Right renal cortex interstitium (tissue), 3 donors: ENCODE measurements at places on chromosomes 7 and 10. TPM values are rescaled to one million over a fixed set of nuclear protein-coding genes. Genes with fewer than 3 reads are reported as not detected.

- DNase-seq = peak; percentile 39
Observed at GRCh38 chr10:93701866-93702209, 554 bp downstream of the FRA10AC1 start.

DNA sequence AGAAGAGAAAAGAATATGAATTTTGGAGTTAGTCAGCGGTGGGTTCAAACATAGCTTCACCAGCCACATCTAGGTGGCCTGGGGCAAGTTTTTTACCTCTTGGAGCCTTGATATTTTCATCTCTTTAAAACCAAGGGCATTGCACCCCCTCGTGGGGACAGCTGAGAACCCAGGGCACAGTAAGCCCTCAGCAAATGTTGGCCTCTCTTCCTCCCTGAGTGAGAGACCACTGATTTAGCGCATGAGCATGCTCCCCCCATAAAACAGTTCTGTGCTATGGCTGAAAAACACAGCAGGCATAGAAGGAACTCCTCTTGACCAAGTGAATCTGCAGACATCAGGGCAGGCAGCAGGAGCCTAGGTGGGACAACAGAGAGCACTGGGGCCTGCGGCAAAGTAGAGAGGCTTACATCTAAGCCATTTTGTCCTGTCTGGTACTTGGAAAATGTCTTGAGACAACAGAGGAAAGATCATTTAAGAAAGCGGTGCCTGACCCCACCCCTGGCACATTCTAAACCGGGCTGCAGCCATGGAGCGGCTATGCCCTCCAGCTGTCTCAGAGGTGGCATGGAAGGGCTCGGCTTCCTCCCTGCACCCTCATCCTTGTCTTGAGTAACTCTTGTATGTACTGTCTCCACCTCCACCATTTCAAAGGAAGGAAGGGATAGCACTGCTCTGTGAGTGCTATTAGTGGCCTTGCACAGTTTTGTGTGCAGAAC is 94.7 kb downstream of the ARHGAP22 start:
- DNase-seq = no peak

GRCh38 chr10:22034333-22034732 is 30.8 kb upstream of the DNAJC1 start:
- no peak for DNase-seq

- DNase-seq = no peak
Observed at GRCh38 chr7:101865031-101865430, 47.6 kb downstream of the CUX1 start.

DNA sequence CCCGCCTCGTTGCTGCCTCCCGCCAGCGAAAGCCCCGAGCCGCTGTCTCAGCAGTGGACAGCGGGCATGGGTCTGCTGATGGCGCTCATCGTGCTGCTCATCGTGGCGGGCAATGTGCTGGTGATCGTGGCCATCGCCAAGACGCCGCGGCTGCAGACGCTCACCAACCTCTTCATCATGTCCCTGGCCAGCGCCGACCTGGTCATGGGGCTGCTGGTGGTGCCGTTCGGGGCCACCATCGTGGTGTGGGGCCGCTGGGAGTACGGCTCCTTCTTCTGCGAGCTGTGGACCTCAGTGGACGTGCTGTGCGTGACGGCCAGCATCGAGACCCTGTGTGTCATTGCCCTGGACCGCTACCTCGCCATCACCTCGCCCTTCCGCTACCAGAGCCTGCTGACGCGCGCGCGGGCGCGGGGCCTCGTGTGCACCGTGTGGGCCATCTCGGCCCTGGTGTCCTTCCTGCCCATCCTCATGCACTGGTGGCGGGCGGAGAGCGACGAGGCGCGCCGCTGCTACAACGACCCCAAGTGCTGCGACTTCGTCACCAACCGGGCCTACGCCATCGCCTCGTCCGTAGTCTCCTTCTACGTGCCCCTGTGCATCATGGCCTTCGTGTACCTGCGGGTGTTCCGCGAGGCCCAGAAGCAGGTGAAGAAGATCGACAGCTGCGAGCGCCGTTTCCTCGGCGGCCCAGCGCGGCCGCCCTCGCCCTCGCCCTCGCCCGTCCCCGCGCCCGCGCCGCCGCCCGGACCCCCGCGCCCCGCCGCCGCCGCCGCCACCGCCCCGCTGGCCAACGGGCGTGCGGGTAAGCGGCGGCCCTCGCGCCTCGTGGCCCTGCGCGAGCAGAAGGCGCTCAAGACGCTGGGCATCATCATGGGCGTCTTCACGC is 825 bp downstream of the ADRB1 start:
- no peak for DNase-seq

DNA sequence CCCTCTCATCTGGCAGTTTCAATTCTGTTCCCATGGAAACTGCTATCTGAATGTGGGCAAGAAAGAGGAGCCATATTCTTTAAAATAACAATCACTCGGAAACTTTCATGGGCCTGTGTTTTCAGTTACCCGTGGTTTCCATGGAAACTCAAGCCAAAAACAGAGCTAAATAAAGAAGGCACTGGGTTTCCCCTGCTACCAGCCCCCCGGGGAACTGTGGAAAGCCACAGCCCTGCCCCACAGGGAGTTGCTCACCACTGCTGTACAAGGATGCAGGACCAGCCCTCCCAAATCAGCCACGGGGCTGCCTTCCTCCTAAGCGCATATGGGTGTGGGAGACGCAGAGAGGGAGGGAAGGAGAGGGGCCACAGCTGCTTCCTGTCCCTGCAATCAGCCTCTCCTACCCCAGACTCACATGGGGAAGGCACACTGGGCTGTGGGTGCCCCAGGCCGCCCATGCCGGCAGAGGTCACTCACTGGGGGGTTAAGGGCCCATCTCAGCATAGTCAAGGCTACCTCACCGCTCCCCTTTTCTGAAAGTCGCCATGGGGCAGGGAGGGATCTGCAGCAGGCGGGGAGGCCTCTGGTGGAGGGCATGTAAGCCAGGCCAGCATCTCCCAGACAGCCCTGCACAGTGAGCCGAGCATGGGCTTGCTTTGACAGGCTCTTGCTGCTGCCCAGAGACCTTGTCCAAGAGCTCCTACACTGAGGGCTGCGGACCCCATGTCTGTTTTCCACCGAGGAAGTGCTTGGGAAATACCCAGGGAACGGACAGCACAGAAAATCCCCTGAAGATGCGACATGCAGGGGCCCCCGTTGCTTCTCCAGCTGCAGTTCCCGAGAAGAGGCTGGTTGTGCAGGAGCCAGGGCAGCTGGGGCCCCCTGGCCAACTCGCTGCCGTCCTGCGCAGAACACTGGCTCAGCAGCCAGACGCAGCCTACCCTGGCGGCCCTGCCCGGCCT is 157.3 kb upstream of the PPP2R2D start:
- no peak for DNase-seq

GRCh38 chr7:50088463-50089129 is 4.5 kb downstream of the ZPBP start:
- DNase-seq = no peak

GRCh38 chr7:294440-295154 is 4.6 kb downstream of the FOXL3 start:
- DNase-seq = no peak

DNA sequence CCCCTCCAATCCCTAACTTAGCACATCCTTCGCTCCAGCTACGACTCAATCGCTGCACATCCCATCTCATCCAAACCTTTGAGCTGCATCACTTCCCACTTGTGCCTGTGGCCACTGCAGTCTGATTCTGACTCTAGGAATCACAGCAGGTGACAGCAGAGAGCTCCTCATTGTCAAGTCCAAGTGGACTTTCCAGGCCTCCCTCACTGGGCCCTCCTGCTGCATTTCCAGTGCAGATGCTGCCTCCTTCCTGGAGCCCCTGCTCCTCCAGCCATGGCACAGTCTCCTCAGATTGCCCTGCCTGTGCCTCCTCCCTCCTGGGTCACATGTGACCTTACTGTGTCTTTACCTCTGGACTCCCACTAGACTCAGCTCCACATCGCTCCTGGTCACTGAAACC is 157.3 kb downstream of the USP6NL start:
- no peak for DNase-seq

DNA sequence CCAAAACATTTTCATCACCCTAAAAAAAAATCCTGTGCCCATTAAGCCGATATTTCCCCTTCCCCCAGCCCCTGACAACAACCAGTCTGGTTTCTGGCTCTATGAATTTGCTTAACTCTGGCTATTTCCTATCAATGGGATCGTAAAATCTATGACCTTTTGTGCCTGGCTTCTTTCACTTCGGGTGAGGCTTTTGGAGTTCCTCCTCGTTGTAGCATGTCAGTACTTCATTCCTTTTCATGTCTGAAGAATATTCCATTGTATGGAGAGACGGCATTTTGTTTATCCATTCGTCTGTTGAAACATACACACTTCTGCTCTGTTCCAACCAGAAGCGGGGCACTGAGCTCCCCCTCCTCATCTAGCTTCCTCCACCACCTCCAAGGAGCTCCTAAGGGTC is 29.5 kb downstream of the TACC2 start:
- DNase-seq = no peak

GRCh38 chr7:20554072-20554471 is 61.4 kb upstream of the ABCB5 start:
- DNase-seq = no peak

GRCh38 chr10:115941361-115941771 is 331.6 kb downstream of the GFRA1 start:
- no peak for DNase-seq

GRCh38 chr7:27134392-27134791 is 3.8 kb upstream of the HOXA4 start:
- no peak for DNase-seq

DNA sequence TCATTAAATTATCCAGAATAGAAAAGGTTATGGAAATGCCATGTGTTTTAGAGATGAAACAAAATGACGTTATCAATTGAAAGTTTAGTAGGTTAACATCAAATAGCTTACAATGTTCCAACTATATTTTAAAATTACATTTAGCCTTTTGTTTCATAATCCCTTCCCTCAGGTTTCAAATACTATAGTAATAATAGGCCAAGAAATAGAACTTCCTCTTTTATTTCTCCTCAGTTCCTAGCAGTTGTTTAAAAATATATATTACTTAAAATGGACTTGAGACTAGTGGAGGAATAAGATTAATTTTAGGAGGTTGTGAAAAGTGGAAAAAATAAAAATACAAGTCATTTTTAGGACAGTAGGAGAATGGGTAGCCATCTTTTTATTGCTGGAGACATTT is 16.4 kb upstream of the PDSS1 start:
- DNase-seq = no peak

DNA sequence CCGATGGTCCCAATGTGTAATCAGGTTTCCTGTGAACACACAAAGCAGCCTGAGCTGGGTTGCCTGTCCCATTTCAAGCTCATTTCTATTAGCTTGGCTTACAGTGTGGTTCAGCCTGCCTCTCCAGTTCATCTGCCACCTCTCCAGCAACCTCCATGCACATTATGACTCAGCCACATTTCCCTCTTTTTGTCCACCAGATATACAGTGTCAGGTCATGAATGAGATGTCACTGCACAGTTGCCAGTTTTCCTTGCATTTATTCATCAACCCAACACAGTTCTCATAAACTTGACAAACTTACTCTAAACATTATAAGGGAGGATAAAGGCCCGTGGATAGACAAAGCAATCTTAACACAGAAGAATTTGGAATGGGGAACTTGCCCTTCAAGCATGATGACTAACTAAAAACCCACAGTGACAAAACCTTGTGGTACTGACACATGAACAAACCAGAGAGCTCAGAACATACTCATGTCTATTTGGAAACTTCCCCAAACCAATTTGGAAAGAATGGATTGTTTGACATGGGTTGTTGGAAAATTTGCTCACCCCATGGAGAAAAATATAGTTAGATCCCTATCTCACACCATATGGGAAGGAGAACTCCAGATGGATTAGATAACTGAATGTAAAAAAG is 2.5 kb upstream of the CFAP58 start:
- DNase-seq = no peak

DNA sequence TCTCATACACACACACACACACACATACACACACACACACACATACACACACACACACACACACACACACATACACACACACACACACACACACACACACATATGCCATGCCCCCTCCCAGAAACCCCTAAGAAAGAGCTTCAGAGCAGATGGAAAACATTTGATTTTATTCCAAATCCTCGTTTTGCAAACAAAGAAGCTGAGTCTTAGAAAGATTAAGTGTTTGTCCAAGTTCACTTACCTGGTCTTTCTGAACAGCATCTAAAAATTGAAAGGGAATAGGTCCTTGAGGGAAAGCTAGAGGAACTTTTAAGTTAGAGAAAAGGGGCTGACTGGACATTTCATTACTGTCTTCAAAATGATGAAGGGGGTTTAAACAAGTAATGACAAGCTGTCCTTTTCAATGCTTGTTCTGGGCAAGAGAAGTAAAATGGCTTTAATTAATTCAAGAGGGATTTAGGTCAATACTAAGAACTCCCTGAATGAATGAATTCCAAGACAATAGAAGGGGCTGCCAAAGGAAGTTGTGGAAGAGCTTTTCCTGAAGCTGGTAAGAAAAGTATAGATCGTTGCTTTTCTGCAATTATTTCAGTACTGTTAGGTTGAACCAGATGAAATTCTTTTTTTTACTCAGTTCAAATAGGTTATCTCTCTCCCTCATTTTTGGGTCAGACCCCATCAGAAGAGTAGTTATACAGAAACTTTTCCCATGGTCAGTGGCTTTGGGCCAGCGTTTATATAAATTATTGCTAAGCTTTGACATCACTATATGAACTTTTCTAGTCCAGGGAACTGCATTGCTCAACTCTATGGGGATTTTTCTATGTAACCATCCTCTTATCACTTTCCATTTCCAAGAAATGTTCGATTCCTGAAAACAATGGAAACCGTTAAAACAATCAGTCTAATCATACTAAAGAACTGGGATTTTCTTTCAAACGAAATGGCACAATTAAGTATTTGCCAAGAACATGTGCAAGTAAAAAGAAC is 261.4 kb downstream of the MTERF1 start:
- no peak for DNase-seq

GRCh38 chr7:104296266-104296665 is 32.1 kb upstream of the LHFPL3 start:
- no peak for DNase-seq

- DNase-seq = no peak
Observed at GRCh38 chr7:128206017-128206746, 34.9 kb upstream of the LEP start.

GRCh38 chr7:86190351-86190750 is 453.4 kb upstream of the GRM3 start:
- no peak for DNase-seq

GRCh38 chr7:106357675-106358074 is 72.9 kb upstream of the NAMPT start:
- DNase-seq = no peak

DNA sequence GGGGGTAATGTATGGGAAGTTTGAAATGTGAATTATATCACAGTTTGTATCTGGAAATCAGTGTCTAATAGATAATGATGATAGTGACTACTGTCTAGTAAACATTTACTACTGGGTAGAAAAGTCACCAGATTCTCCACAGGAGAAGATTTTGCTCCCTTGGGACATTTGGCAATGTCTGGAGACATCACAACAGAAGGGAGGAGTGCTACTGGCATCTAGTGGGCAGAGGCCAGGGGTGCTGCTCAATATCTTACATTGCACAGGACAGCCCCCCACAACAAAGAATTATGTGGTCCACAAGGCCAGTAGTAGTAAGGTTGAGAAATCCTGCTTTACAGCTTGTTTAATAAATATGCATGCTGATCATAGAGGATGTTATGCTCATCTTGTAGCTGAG is 92.3 kb upstream of the PRPS1L1 start:
- DNase-seq = no peak

Gene CABCOCO1
- 2.7 TPM for polyA plus RNA-seq

Gene ANKRD2
- 0.54 TPM for polyA plus RNA-seq

Gene CD36
- polyA plus RNA-seq = 34.3 TPM

Gene GLI3
- polyA plus RNA-seq = 15.0 TPM

Gene DIP2C
- 19.2 TPM for polyA plus RNA-seq

Gene SUFU
- polyA plus RNA-seq = 24.1 TPM

Gene TMEM176B
- 87.1 TPM for polyA plus RNA-seq

Gene CRYGN
- polyA plus RNA-seq = 1.7 TPM

Gene COX15
- 49.4 TPM for polyA plus RNA-seq
